Spleen (tissue), 13 donors: ENCODE measurements at places on chromosomes 12 and 14. TPM values are rescaled to one million over a fixed set of nuclear protein-coding genes. Genes with fewer than 3 reads are reported as not detected.

The GARIN6 gene
- not detected for polyA plus RNA-seq

The PDZRN4 gene
- 0.08 TPM for polyA plus RNA-seq

The RERGL gene
- 5.0 TPM for polyA plus RNA-seq

The ORAI1 gene
- 12.9 TPM for polyA plus RNA-seq

The TRIM9 gene
- polyA plus RNA-seq, result 0.29 TPM

The WSCD2 gene
- polyA plus RNA-seq, result 0.09 TPM

The RNF212B gene
- not detected for polyA plus RNA-seq

The KCNMB4 gene
- 2.6 TPM for polyA plus RNA-seq

The NID2 gene
- polyA plus RNA-seq, result 1.4 TPM

The AKAP6 gene
- polyA plus RNA-seq, result 0.61 TPM

The LRTM2 gene
- polyA plus RNA-seq, result not detected

The DBX2 gene
- polyA plus RNA-seq, result not detected

The CATSPERB gene
- polyA plus RNA-seq, result 0.10 TPM

The KRT2 gene
- 0.42 TPM for polyA plus RNA-seq

The MANSC4 gene
- 0.33 TPM for polyA plus RNA-seq

The LALBA gene
- polyA plus RNA-seq, result not detected
